ENCODE measurements at places on chromosomes 4 and X.

GRCh38 chr4:2735869-2736268 is 20.3 kb downstream of the TNIP2 start:
- DNase-seq = no peak

- no peak for DNase-seq
Measured at GRCh38 chrX:17592117-17592516, 145.2 kb upstream of the SCML1 start.

DNA sequence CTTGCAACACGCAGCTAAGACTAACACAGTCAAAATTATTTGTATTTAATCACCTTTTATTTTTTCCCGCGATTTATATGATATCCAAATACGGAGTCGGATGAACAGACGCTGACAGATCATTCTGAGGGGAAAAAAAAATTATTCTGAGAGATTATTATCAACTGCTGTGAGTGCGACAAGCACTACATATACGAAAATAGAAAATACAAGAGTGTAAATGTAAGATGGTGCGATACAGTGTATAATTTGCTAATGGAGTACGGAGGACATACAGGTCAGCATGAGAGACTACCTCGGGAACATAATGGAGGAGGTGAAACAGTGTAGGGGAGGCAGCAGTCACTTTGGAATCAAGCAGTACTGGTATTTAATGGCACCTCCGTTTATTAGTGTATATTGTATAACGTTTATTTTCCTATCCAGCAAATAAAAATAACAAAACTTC is 2.8 kb upstream of the LIN54 start:
- DNase-seq = no peak

DNA sequence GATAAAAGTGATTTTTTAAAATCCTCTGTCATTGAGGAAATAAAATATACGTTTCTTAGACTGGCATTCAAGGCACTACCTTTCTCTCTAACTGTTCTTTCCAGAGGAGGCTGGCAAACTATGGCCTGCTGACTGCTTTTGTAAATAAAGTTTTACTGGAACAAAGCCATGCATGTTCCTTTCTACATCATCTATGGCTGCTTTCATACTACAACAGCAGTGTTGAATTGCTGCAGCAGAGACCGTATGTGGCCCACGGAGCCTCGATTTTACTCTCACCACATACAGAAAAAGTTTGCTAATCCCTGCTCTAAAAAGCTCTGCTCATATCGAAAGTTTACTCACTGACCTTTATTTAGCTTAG is 20.2 kb downstream of the SETD7 start:
- DNase-seq = no peak

DNA sequence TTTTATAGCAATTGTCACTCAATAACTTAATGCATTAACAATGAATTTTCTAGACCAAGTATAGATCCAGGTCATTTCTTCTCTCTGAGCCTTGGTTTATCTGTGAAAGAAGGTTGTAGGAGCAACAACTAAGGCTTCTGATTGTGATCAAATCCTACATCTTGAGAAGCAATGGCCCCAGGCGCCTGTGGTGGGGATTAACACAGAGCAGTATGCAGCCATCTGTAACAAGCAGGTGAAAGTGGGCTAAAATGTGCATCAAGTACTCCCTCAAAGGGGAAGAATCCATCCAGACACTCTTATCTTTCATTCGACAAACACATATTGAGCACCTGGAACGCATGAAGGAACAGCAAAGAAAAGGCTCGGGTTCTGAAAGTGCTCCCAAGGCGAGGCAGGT is 19.1 kb upstream of the SETD7 start:
- no peak for DNase-seq

Measured in pulmonary artery endothelial cell (primary cell).